NCI-H748 treated with DMSO at 0.1 percent for 48 hours (cell line): ENCODE measurements at places on chromosomes 2 and 18.

DNA sequence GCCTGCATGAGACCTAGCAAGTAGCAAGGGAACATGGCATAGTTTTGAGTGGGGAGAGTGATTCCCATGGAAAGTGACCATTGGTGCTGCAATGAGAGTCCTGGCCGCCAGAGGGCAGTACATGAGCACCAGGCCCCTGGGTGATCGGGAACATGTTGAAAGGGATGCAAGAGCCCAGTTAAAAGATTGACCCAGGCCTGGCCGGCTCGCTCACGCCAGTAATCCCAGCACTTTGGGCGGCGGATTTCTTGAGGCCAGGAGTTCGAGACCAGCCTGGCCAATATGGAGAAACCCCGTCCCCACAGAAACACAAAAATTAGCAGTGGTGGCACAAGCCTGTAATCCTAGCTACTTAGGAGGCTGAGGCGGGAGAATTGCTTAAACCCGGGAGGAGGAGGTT lies 22.2 kb downstream of the FAP start:
- DNase-seq, result no peak

DNA sequence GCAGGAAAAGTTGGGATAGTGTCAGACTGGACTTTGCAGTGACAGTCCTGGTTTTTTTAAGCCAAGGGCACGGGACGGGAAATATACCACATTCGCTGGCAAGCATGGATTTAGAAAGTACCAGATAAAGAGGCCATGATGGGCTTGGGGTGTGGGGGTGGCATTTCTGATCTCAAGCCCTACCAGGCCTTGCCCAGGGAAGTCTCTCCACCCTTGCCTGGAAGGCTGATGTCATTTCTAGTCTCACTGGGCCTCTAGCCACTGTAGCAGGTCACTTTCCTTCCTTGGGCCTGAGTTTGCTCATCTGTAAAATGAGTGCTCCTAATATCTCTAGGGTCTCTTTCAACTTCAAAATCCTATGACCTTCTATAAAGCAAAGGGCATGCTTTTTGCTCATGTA lies 1.8 kb downstream of the ZBTB7C start:
- no peak for DNase-seq

DNA sequence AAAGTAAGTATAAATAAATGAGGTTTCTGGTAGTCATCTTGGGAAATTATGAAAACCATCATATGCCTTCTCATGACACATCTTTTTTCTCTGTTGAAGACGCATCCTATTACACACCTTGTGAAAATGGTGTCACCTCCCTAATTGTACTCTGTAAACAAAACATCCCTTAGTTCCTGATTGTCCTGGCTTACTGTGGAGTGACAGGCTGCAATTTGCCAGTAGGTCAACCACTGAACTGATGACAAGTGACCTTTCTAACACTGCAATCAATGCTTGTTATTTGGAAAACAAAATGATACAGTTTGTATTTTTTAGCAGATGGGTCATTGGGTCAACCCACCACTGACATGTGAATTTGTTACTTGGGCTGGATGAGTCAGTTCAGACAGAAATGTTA lies 219.5 kb downstream of the PTPRM start:
- DNase-seq, result peak; percentile 55

- no peak for DNase-seq
These were observed 42.0 kb downstream of the MAP3K20 start for GRCh38 chr2:173117678-173118077.

DNA sequence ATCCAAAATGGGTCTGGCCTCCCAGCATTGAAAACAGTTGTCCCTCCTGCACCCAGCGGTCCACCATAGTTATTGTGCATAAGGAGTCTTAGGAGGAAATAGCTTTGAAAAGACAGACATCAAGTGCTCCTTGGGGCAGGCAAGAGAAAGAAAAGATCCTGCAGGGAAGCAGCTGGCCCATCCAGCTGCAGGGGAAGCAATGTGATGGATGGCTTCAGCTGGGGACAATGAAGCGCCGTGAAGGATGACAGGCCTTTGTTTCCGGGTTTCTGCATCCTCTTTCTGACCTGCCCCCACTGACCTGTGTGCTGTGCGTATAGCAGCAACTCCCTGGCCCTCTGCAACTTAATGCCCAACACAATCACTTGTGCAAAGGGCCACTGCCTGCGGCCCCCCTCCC lies 142.9 kb upstream of the NCKAP5 start:
- no peak for DNase-seq

- no peak for DNase-seq
These were observed 82.6 kb upstream of the FRZB start for GRCh38 chr2:182949052-182949451.

- DNase-seq, result no peak
These were observed 416.2 kb upstream of the ID2 start for GRCh38 chr2:8265476-8266226.

GRCh38 chr2:5042666-5043440 lies 649.3 kb upstream of the SOX11 start:
- no peak for DNase-seq

- DNase-seq, result no peak
These were observed 752 bp downstream of the ASTL start for GRCh38 chr2:96137321-96138178.

DNA sequence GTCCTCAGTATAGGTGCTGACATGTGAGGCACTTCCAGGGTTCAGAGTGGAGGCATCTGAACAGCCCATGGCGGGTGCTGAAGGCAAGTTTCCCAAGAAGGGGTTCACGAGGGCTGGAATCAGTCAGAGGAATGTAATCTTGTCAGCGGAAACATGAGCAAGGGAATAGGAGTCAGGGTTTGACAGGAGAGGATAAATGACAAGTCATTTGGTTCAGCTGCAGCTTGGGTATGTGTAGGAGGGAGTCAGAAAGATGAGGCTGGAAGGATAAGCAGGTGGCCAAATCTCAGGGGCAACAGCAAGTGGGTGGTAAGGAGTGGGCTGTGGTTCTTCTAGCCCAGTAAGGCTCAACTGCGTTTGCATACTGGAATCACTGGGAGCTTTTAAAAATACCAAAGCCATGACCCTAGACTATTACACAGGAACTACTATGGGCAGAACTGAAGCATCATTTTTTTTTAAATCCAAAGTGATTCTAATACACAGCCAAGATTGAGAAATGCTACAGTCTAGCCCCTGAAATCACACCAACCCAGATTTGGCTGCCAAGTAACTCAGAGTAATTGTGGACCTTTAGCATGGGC lies 41.8 kb upstream of the NAB1 start:
- no peak for DNase-seq

GRCh38 chr2:237326266-237327171 lies 87.4 kb downstream of the COL6A3 start:
- DNase-seq, result no peak

GRCh38 chr2:175535631-175536030 lies 354.1 kb upstream of the ATP5MC3 start:
- DNase-seq, result no peak

GRCh38 chr18:44682201-44682870 lies 1.6 kb downstream of the SETBP1 start:
- peak; percentile 58 for DNase-seq

DNA sequence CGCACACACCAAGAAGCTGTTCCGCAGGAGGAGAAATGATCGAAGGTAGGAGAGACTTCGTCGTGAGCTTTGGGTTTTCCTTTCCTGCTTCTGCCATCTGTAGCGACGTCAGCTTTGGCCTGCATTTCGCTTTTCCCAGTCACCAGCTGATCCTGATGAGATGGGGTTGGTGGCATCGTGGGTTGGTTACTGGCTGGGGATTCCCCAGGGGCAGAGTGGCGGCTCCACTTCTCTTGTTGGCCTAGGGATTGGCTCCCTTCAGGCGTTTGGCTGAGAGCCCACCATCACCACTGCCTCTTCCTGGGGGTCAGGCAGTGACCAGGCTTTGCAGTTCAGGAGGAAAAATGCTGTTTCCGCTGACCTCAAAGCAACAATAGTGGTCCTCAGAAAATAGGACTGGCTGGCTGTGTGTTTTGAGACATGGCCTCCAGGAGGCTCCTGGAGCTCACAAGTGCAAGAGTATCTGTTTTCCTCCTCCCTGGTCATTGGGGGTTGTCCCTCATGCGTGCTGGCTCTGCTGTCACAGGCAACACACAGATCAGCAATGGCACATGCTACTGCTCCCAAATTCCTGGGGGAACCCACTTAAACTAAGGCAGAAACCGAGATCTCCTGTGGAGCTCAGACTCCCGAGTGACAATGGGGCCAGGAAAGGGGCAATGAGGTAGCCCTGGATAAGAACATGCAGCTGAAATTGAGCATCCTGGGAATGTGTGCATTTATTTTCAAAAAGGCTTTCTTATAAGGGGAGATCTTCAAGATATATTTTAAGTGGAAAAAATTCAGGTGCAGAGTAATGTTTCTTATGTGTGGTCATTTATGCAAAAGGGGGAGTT lies 173.0 kb downstream of the CTIF start:
- DNase-seq, result no peak

DNA sequence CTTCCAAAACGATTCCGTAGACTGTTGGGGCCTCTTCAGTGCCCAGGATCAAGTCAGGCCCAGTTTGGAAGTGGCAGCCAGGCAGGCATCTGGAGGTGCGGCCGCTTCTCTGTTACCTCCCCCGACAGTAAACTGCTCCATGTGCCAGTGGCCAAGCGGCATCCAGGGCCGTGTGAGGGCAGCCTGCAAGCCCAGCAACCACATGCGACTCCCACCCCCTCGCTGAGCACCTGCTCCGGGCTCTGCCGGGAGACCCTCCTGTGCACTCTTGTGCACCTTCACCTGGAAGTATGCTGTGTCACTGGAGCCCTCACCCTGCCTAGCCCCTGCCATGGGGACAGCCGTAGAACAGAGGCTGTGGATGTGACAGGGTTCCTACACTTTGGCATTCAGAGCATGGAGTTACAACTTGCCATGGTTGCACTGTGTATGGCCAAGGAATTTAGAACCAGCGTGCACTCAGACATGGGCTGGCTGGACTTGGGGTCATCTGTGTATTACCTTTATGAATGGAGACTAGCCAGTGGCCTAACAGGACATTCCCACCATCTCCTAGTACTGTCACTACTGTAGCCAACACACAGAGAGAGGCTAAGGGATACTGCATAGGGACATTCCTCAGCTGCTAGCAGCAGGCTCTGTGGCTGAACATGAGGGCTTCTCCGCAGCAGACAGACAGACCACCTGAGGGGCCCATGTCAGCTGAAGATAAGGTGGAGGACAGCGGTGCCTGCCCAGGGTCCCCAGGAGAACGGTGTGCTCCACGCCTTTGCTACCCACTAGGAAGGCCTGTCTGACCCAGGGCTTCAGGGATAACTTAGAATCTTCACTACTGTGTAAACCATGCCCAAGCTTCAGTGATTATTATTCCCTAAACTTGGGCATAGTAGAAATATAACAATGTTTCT lies 25.0 kb upstream of the FAHD2A start:
- no peak for DNase-seq

DNA sequence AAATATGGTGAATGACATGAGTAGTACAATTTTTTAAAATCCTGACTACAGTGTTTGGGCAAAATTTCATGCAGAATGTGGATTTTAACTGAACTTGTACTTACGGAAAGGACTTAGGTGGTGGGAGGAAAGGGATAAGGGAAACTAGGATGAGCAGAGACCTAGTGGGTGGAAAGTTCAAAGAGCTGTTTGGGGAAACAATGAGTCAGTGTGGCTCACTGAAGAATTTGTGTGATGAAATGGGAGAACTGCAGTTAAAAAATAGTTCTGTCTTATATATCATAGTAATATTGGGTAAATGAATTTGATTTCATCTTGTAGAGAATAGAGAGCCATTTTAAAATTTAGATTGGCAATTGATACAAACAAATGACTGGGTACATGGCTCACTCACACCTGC lies 220.1 kb upstream of the CTAGE1 start:
- DNase-seq, result no peak

DNA sequence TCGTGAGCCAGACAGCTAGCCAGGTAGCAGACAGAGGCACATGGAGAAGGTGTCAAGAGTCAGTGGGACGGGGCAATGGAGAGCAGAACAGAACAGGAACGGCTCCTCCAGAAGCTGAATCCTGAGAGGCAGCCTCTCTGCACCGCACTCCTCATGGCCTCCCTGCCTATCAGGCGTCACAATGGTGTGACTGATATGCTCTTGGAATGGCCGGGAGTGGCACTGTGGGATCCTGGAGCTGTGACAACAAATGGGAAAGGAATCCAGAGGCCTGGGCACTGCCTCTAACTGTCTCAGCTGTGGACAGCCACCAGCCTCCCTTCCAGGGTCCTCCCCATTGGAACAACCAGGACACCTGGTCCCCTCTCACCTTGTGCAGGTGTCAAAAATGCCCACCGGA lies 89.1 kb upstream of the ID2 start:
- DNase-seq, result no peak

GRCh38 chr2:13401312-13401711 lies 684.6 kb downstream of the TRIB2 start:
- DNase-seq, result no peak

DNA sequence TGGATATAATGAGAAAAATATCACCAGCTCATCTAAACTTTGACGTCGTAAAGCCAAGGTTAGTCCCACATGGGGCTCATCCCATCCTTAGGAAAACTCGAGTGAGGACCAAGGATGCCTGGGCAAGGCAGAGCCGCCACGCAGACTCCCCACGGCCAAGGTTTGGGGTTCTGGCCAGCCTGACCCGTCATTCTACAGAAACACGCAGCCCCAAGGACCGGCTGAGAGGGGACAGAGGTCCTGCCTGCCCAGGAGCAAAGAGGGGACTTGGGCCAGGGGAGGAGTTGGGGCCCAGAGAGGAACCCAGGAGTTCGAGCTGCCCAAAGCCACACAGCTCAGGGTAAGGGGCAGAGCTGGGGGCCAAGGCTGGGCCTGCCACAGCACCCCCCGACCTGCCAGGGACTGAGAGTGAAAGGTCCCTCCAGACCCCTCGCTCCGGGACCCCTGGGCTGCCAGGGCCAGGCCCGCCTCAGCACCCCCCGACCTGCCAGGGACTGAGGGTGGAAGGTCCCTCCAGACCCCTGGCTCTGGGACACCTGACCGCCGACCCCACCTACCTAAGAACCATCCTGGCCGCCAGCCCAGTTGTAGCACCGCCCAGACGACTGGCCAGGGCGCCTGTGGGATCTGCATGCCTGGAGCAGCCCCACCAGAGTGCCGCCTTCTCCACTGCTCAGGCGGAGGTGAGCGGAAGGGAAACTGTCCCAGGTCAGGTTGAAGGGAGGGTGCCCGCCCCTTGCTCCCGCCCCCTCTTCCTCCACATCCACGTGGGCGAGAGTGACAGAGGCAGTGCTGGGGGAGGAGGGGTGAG lies at the start of gene PDCD1:
Gene PDCD1 (minus strand): TSS at position 689 of the 811 bp plus-strand sequence. CDS start 56 bp downstream, at position 633.
- DNase-seq, result no peak

DNA sequence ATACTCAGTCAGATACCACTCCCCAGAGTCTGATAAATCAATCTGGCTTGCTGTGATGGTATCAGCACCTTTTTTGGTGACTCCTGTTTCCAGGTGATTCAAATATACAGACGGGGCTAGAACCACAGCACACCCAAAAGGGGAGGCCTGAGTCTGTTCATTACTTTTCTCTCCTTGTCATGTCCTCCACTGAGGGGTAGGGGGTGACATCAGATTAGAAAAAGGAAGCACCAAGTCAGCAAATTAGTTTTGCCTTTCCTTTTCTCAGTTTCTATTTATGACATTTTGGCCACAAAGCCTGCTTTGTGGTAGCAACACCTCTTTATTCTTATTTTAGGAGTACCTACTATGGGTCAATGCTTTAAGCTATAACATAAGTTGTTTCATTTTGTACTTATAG lies 127.4 kb downstream of the CCDC102B start:
- no peak for DNase-seq
